Posterior cingulate gyrus (tissue), 11 donors: ENCODE measurements at places on chromosomes 4 and X.

GRCh38 chrX:4909348-4909747, 1195.9 kb upstream of the PRKX start:
- DNase-seq: no peak

- no peak for DNase-seq
Measured at GRCh38 chr4:141807103-141807891, 170.9 kb downstream of the IL15 start.

GRCh38 chr4:2061186-2062131, 2.3 kb downstream of the NAT8L start:
- no peak for DNase-seq

DNA sequence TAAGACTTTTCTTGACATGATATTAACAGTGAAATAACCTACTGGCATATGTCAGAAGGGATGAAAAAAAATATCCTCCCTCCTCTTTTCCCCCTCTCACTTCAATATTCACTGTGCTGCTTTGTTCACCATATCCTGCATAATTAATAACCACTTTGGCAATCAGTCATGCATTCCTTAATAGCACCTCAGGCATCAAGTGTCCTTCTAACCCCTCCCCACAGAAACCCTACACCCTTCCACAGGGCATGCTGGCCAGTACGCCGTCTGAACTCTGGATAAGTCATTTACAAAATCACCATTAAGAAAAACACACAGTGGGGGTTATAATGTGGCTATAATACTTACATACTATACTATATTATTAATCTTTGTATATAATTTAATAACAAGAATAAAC, 165.9 kb downstream of the PDGFC start:
- DNase-seq: no peak

DNA sequence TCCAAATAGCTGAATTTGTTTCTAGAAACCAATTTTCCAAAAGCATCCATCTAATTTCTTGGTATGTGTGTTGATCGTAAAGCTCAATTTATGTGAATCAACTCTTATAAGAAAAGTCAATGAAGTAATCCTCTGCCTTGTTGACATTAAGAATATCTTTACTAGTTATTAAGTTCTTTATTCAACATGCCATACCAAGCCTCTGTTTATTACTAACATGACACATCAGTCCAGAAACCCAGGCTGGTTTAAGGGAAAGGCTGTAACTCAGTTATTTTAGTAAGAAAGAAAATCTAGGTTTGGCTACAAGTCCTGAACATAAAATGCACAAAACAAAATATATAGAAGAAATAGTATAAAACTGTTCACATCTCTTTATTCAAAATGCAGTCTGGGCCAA, 48.0 kb downstream of the KLHL34 start:
- no peak for DNase-seq

DNA sequence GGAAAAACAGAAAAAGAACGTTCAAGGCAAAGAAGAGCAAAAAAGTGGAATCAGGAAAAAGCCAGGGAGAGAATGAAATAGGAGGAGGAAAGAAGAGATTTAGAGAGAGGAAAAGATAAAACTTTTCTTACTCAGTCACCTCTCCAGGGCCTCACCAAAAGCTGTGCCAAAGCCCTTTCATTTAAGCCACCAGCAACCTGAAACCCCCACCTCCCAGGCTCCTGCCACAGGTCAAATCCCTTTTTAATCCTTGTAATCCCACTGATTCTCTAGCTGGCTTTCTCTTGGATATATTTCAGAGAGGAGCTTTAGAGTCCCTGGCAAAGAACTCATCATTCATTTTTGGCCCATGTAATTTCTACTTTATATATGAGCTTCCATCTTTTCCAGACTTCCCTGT, 25.7 kb upstream of the XIAP start:
- no peak for DNase-seq

- DNase-seq: no peak
Measured at GRCh38 chrX:33333271-33333670, 121.9 kb upstream of the DMD start.

- DNase-seq: no peak
Measured at GRCh38 chr4:157806184-157806583, 366.6 kb downstream of the GASK1B start.

DNA sequence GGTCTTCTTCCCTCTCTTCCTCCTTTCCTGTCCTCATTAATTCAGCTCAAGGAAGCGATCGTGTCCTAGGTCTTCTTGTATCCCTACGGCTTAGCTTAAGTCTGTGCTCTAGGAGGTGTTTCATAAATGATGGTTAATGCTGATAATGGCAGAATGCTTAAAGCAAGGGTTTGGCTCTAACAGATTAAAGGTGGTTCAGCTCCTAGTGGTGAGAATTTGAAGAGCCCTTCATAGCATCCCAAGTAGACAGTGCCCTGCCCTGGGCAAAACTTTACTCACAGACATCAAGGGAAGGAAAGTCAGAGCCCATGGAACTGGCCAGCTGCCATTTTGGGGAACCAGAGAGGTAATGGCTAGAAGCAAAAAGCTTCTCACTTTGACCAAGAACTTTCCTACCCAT, 47.0 kb upstream of the PGRMC1 start:
- DNase-seq: no peak

DNA sequence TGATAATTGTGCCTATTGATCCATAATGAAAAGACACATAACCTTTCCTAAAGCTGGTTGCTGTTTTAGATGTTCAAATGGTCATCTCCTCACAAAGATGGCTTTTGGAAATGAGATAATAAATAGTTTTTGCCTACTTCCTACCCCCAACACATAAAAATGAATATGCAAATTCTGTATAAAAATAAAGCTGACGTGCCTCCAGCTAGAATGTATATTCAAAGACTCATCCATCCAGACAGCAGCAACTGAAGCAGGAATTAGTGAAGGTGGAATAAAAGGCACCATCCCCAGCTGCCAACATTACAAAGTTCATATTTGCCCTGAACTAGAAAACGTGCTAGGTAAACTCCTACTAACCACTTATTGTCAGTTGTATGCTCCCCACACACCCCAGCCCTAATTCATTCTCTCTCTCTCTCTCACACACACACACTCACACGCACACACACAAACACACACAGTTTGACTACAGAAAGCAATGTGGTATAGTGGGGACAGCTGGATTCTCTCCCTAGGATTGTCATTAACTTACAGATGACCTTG, 53.6 kb downstream of the PCDH19 start:
- DNase-seq: no peak

DNA sequence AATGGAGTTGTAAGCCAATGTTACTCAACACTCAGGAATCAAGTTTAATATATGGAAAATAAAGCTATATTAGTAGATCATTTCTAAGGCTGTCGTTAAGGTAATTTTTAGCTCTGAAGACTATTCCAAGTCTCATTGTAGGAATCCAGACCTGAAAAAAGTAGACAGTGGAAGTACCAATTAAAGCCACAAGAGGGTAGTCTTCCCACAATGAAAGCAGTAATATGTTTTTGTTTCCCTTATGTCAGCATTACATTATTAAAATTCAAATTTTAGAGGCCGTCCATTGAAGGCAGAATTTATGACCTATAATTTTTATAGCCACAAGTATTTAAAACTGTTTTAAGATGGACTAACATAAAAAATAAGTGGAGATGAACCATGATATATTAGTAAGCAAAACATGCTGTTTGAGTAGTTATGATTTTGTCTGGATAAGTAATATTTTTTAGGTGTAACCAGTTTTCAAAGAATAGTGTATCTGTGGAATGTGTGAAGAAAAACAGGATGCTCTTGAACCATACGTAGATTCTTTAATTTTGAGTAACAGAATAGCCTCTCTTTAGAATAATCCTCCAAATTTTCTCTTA, 372.6 kb upstream of the TECRL start:
- DNase-seq: no peak

GRCh38 chr4:108004646-108005045, 15.0 kb downstream of the HADH start:
- no peak for DNase-seq

DNA sequence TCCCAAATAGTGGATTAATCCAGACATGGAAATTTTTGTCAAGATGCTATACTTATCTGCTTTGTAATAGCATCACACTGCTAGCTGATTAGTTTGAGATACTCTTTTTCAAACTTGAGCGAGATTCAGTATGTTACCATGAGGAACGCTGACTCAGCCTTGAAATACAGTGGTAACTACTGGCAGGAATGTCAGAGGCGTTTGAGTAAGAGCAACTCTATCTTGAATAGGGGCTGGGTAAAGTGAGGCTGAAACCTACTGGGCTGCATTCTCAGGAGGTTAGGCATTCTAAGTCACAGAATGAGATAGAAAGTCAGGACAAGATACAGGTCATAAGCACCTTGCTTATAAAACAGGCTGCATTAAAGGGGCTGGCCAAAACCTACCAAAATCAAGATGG, 2519.6 kb downstream of the ARAP2 start:
- DNase-seq: no peak

DNA sequence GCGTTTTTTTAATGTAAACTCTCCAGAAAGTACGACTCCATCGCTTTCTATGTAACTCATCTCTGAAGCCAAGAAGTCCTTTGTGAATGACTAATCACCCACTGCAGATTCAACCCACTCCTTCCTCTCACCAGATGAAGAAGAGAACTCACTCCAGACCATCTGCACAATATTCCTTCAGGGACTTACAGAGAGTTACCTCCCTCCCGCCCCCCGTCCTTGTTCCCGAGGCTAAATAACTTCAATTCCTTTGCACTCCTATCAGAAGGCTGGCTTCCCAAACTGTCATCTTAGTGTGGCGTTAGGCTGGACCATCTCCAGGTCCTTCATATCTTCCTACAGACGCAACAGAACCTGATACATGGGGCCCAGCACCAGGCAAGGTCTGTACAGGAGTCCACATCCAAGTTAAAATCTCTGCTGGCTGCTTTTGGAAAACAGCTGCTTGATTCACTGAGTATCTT, 82.4 kb downstream of the AFAP1 start:
- no peak for DNase-seq

DNA sequence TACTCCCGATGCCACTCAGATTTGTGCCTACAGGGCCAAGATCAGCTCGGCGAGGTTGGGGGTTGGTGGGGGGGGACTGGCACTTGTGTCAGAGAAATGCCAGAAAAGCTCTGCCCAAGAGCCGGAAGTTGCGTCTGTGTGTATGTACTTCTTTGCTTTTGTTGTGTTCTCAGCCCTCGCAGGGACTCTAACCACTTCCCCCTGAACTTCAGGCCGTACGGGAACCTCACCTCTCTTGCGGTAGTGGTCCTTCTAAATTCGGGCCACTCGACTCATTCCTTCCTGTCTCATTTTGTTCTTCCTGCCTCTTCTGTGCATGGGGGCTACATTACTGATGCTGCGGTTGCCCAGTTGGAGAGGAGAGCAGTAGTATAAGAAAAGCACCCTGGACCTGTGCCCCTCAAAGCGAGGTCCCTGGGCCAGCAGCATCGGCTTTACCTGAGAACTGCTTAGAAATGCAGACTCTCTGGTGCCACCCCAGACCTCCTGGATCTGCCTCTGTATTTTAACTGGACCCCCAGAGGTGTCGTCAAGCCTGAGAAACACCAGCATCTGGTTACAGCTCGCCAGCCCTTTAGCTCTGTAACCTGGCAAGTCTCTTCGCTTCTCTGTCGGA, 146.3 kb upstream of the RPS6KA3 start:
- DNase-seq: no peak

GRCh38 chr4:75255261-75255660, 258.9 kb downstream of the RCHY1 start:
- no peak for DNase-seq

DNA sequence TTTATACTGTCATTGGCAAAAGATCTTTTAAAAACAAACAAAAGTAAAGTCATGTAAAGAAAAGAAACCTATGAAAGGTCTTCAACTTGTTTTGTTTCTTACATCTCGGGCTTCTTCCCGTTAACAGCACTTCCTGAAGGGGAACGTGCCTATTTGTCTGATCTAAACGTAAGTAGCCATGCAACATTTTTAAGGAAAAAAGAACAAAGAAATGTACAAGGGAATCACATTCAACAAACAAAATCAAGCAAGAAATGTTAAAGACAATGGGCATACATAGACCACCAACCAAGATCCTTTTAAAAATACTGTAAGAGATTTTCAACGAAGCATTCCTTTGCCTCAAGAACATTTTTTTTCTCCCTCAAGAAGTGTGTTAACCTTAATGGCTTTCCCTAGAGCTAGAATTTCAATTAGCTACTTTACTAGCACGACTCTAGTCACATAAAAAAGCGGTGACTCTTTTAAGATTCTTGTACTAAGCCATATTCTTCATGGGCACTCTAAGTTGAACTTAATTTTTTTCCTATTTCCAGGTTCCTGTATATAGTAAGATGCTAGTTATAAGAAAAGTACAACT, 112.0 kb upstream of the TTC29 start:
- DNase-seq: no peak

- no peak for DNase-seq
Measured at GRCh38 chr4:156939139-156939538, 32.5 kb downstream of the PDGFC start.

DNA sequence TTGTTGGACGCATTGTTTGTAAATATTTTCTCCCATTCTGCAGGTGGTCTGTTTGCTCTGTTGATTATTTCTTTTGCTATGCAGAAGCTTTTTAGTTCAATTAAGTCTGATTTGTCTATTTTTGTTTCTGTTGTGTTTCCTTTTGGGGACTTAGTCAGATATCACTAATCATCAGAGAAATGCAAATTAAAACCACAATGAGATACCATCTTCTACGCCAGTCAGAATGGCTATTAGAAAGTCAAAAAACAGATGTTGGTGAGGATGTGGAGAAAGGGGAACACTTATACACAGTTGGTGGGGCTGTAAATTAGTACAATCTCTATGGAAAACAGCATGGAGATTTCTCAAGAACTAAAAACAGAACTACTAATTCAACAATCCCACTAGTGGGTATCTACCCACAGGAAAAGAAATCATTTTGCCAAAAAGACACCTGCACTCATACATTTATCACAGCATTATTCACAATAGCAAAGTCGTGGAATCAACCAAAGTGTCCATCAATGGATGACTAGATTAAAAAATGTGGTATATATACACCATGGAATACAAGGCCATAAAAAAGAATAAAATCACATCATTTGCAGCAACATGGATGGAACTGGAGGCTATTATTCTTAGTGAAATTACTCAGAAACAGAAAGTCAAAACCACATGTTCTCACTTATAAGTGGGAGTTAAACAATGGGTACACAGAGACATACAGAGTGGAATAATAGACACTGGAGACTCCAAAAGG, 8.1 kb downstream of the COQ2 start:
- no peak for DNase-seq

- DNase-seq: no peak
Measured at GRCh38 chr4:8199594-8200301, 658 bp downstream of the SH3TC1 start.
